ENCODE measurements at places on chromosomes 1 and 21.

GRCh38 chr1:116211294-116211693 lies 100.1 kb downstream of the MAB21L3 start:
- DNase-seq, result no peak

DNA sequence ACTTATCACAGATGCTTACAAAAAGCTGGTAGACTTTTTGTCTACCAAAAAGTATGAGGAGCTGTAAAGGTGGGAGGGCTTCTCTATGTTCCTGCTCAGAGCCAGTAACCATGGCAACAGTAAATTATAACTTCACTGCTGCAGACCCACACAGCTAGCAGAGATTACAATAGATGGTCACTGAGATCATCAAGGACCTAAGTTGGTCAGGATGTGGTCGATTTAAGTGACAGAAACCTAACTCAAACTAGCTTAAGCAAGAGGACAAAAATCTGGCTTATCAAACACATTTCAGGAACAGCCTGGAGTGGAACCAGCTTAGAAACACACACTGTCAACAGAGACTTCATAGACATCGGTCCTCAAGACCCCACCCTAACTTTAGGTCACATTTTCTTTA lies 113.4 kb upstream of the ATP1A1 start:
- DNase-seq, result no peak

DNA sequence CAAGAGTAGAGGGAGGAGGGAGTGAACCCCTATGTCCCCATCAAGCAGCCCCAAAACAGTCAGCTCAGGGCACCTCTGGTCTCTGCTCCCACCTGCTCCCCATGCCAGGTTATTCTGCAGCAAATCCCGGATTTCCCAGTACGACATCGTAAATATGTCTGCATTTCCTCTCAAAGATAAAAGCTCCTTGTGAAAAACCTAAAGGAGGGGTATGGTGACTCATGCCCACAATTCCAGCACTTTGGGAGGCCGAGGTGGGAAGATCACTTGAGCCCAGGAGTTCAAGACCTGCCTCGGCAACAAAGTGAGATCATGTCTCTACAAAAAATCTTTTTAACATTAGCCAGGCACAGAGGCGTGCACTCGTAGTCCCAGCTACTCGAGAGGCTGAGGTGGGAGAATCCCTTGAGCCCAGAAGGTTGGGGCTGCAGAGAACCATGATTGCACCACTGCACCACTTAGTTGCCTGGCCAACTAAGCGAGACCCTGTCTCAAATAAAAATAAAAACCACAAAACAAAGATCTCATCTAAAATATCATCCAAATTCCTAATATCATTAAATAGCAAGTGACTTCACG lies 7.1 kb downstream of the ACOT7 start:
- no peak for DNase-seq

DNA sequence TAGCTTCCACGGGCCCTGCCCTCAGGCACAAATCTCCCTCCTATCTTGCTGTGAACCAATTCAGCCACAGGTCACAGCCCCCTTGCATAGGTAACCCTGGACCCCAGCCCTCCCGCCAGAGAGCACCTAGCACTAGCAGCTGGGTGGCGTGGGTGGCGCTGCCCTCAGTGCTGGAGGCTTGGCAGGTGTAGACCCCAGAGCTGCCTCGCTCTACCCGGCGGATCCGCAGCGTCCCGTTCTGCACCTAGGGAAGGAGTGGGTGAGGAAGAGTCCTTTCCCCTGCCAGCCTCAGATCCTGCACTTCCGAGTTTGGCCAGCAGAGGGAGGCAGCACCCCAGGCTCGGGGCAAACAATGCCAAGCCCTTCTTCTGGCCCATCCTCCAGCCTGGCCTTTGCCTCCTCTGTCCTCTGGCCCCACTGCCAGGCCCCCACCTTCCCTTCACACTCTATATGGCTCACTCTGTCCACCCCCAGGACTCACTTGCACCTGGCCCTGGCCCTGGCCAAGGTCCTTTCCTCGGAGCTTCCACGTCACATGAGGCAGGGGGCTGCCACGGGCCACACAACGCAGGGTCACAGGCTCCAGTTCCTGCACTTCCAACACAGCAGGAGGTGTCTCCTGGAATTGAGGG lies 9.0 kb downstream of the IGSF9 start:
- DNase-seq, result peak; percentile 86

DNA sequence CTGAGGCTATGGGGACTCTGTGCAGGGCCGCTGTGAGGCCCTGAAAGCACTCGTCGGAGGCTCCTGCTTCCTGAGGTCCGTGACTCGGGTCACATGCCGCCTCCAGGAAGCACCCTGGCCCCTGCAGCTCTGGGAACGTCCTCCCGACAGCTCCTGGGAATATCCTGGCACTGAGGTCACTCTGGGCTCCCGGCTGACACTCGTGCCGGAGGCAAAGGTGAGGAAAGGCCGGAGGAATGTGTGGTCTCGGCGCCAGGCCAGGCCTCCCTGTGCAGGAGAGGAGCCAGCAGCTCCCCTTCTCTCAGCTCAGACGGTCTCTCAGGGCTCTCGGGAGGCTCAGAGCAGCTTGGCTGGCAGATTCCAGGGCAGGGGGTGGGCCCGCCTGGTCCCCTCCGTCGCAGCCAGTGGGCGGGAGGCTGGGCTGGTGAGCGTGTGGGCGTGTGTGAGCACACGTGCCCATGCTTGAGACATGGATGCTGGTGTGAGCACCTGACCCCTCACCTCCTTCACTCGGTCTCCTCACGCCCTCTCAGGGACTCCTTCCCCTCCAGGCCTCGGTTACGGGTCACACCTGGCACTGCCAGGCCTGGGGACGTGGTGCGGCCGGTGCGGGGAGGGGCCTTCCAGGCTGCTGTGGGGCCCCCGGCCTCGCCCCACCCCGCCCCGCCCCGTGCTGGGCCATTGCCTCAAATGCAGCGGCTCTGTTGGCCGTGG lies 5.5 kb upstream of the RNF223 start:
- peak; percentile 44 for DNase-seq

- DNase-seq, result no peak
Observed at GRCh38 chr1:189708674-189709073, 769.0 kb downstream of the BRINP3 start.

- DNase-seq, result no peak
Observed at GRCh38 chr1:216836316-216836715, 113.1 kb upstream of the ESRRG start.

GRCh38 chr1:32825181-32825580 lies 7.7 kb downstream of the S100PBP start:
- no peak for DNase-seq

GRCh38 chr1:21217812-21218596 lies 41.3 kb upstream of the EIF4G3 start:
- peak; percentile 63 for DNase-seq

DNA sequence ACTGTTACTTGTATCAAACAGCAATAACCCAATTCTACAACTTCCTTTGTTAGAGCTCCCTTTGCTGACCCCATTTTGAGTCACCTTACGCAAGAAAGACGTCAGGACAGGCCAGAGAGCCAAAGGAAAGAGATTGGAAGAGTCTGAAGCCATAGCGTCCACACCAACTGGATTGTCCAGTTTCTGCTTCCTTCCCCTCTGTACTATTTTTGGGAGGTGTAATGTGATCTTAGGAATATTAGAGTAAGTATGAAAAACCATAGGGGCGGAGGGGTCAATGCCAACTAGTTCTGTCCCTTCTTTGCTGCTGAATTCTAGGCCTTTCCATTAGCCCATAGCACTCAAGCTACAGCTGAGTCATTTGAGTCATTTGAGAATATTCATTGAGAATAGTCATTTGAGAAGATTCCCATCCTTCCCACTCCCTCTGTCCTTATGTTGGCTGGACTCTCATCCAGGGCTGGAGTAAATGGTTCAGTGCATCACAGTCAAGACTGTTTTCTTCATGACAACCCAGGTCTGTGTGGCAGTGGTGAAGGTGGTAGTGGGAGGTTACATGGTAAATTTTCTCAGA lies 14.8 kb upstream of the NFIA start:
- no peak for DNase-seq

GRCh38 chr1:178953034-178953433 lies 72.7 kb upstream of the FAM20B start:
- DNase-seq, result no peak

- DNase-seq, result no peak
Observed at GRCh38 chr1:42676534-42677087, 5.6 kb upstream of the YBX1 start.

- DNase-seq, result no peak
Observed at GRCh38 chr1:244614113-244614836, 38.7 kb upstream of the DESI2 start.

DNA sequence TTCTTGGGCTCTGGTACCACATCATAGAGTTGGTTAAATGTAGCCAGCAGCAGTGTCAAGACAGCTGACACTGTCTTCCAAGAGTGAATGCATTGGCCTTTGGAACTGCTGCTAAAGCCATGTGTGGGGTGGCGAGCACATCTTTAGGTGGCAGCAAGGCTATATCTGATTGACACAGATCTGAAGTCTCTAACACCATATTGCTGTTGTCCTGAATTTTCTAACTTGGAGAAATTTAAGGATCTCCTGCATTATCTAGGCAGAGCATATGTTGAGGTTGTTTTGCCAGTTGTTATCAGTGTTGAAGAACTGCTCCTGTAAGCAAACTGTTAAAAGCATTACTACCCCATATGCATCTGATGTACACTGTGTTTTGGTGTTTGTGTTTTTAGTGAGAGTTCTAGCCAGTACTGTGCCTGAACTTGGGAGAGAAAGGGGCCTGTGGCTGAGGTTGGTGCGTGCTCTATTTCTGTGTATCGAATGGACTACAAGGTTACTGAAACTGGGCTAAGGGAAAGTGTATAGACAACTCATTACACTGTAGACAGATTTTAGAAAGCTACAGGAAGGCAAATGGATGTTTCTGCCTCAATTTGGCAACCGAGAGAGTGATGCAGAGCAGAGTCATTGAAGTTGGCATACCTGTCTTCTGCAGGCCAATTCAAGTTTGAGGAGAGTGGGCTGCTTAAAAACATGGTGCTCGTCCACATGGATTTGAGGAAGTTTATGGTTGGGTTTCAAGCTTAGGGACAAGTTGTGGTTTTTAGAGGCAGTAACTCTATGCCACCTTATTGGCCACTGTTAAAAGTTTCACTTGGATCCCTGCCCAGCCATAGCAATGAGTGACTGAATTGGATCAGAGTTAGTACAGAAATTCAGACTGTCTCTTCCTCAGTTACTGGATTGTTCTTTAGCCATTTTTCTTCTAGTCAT lies 16.9 kb downstream of the DYRK3 start:
- DNase-seq, result peak; percentile 77

- DNase-seq, result no peak
Observed at GRCh38 chr1:6166655-6167390, 13.3 kb downstream of the CHD5 start.

DNA sequence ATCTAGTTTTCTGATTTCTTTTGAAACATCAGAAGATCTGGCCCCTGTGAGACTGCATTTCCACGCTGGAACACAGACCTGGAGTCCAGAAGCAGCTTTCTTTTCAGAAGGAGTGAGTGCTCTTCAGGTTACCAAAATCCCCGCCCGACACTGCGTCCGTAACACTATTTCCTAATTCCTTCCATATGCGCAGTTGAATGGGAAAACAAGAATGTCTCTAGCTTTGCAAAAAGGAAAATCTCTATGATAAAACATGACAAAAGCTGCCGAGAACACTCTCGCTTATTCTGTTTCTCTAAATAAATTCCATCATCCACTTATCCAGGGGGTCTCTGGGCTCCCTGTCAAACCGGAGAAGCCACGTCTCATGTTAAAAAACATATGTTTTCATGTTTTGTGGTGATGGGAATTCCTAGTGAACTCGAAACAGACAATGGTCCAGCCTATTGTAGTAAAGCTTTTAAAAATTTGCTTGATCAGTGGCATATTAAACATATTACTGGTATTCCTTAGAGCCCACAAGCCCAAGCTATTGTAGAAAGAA lies 67.7 kb downstream of the PLD5 start:
- DNase-seq, result no peak

GRCh38 chr1:67850151-67850551 lies 16.9 kb upstream of the GNG12 start:
- DNase-seq, result peak; percentile 52

GRCh38 chr1:68675336-68675735 lies 178.5 kb upstream of the DEPDC1 start:
- DNase-seq, result no peak

GRCh38 chr1:15323351-15323988 lies 76.4 kb downstream of the FHAD1 start:
- peak; percentile 82 for DNase-seq

DNA sequence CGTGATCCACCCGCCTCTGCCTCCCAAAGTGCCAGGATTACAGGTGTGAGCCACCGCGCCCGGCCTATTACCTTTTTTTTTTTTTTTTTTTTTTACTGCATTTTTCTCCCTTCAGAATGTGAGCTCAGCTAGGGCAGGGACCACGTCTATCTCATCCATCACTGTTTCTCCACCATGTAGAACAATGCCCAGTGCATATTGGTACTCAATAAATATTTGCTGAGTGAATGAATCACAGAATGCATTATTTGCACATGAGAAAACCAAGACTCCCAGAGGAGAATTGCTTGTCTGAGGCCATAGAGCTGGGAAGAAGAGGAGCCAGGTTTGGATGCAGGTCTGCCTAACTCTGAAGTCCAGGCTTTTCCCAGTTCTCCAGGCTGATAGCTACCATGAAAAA lies 8.2 kb upstream of the SLC9A1 start:
- DNase-seq, result no peak

- no peak for DNase-seq
Observed at GRCh38 chr1:46725736-46726108, 6.8 kb upstream of the EFCAB14 start.

- no peak for DNase-seq
Observed at GRCh38 chr1:4305526-4306301, 348.7 kb upstream of the AJAP1 start.

- DNase-seq, result peak; percentile 23
Observed at GRCh38 chr1:93033785-93034184, 45.3 kb upstream of the MTF2 start.

DNA sequence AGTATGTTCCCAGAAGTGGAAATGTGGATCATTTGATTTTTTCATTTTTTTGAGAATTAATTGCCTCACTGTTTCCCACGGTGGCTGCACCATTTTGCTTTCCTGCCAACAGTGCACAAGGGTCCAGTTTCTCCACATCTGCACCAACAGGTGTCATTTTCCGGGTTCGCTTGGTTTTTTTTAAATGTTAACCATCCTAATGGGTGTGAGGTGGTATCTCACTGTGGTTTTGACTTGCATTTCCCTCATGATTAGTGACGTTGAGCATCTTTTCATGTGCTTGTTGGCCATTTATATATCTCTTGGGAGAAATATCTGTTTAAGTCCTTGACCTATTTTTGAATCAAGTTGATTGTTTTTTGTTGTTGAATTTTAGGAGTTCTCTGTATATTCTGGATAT lies 3.0 kb downstream of the COL6A2 start:
- no peak for DNase-seq

- DNase-seq, result no peak
Observed at GRCh38 chr1:234963904-234964702, 164.5 kb downstream of the TOMM20 start.

DNA sequence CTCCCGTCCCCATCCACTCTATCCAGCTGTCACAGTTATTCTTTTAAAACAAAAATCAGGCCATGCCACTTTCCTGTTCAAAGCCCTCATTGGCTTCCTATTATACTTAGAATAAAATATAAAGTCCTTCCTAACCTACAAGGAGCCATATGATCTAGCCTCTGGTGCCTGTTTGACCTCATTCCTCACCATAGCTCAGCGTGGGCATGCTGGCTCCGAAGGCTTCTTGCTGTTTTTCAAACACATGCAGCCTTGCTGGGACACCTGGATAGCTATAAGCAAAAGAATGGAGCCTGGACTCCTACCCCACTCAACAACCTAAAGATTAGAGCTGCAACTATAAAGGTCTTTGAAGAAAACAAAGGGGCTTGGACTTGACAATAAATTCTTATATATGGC lies 23.7 kb downstream of the DHCR24 start:
- no peak for DNase-seq

All from erythroblast (primary cell).